ENCODE measurements at places on chromosomes 7 and 10.
A peak's percentile ranks its signal among the peaks of the same experiment; 100 is the strongest.

DNA sequence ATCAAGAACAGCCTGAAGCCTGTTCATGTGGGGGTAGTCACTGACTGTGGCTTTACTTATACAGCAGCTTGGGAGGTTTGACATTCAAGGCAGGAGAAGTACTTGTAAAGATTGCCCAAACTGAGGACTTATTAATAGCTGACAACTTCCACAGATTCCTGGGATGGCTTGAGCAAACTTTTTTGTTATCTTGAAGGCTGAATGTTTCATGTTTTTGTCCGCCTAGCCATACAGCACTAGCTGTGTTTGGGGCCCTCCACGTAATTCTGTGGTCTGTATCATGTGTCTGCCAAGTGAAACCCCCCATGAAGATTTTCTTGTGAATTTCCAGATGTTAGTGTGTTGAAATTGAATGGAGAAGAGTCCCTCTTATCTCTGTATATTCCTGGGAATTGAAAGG lies 38.6 kb downstream of the FAS start:
- no peak for DNase-seq

DNA sequence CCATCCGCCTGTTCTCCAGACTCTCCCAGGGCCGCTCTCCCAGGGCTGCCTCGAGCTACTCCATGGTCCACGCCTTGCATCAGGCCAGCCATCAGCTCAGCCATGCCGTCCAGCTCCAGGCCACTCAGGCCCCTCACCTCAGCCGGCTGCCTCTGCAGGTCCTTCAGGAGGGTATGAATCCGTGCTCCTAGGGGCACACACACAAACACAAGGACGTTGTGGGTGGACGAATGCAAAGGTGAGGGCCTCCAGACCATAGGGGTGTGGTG lies 449.4 kb downstream of the PTPRN2 start:
- DNase-seq, result no peak

GRCh38 chr7:47153058-47153457 lies 428.9 kb downstream of the TNS3 start:
- DNase-seq, result no peak

DNA sequence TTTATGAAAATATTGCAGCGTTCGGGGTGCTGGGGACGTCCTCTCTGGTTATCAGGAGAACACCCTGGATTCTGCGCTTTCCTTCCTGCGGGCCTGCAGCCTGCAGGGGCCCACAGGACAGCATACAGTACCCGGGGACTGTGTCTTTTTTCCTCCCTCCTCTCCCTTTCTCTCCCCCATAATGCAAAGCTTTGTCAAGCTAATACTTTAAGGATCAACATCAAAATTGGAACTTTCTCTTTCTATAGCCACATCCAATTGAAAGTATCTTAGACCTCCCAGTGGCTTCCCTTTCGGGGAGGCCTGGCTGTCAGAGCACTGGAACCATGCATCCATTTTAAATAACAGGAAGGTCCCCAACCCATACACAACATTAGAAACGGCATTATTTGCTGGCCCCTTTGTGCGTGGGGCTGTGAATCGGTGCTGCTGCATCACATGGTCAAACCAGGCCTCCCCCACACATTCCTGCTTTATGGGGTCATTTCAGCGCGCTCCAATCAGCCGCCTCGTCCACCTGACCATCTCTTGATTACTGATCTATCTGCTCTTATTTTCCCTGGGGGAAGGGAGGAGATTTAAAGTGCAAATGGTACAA lies 505.1 kb downstream of the DNAJB6 start:
- no peak for DNase-seq

- DNase-seq, result peak; percentile 68
These were observed at the start of gene SLC26A5 for GRCh38 chr7:103446049-103446520. Gene SLC26A5 (minus strand): TSS chr7:103446207. CDS start chr7:103421514, 24,693 bp downstream.

DNA sequence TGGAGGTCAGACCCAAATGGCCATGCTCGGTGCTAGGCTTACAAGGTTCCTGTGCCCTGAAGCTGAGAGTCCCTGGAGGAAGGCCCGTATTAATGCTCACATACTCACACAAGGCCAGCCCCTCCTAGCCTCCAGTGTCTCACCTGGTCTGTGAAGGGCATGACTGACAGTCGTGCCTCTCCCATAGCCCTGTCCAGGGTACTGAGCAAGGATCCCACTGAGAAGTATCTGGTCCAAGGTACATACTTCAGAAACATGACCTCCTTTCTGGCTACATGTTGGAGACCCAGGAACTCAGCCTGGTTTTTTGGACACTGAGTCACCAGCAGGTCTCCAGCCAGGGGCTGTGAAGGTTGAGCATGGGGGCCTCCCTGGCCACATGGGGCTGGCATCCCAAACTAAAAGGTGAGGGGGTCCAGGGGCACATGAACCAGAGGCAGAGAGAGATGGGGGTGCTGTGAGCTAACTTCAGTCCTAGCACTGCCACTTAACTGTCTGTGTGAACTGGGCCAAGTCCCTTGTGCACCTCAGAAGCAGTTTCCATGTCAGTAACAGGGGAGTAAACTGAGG lies 17.6 kb upstream of the RASGEF1A start:
- no peak for DNase-seq

DNA sequence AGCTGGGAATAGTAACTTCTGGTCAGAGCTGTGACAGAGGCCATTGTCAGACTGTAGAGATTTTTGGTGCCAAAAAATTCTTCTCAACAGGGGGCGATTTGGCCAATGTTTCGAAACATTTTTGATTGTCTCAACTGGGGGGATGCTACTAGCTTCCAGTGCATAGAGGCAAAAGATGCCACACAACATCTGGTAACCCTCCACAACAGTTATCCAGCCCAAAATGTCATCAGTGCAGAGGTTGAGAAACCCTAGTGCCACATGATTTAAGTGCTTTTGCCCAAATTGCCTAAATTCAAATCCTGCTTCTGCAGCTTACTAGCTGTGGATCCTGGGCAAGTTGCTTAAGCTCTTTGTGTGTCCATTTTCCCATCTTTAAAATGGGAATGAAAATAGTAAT lies 71.9 kb downstream of the FZD1 start:
- no peak for DNase-seq

- DNase-seq, result no peak
These were observed 30.2 kb upstream of the NME8 start for GRCh38 chr7:37817996-37818720.

GRCh38 chr10:124243702-124244121 lies 150.3 kb upstream of the CHST15 start:
- no peak for DNase-seq

GRCh38 chr10:102796407-102797176 lies 40.6 kb downstream of the CYP17A1 start:
- DNase-seq, result no peak
